Cortex of kidney (tissue), 1 donor: ENCODE measurements at places on chromosomes 4 and X.

GRCh38 chr4:26185436-26185835 lies 135.4 kb upstream of the RBPJ start:
- no peak for DNase-seq

DNA sequence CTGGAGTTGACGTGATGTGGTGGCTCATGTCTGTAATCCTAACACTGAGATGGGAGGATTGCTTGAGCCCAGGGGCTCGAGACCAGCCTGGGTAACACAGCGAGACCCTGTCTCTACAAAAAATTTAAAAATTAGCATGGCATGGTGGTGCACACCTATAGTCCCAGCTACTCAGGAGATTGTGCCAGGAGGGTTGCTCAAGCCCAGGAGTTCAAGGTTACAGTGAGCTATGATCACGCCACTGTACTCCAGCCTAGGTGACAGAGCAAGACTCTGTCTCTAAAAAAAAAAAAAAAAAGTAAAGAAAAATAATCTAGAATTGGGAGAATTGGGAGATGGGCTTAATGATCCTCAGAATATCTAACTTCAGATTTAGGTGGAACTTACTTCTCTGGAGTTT lies 51.1 kb downstream of the MSN start:
- DNase-seq: no peak

DNA sequence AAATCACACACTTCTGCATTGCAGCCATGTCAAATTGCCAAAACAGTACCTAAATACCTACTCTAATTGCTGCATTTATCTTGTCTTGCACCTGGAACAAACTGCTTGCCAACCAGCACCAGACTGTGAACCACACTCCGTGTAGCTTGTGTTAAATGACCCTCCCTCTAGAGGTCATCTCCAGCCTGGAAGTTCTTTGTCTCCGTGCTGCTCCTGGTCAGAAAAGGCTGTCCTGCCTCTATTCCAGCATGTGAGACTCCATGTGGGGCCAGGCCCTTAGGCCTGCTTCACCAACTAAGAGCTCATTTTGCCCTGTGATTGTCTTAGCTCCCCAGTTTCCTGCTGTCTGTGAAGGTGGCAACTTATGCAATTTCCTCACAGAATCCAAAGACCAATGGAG lies 28.3 kb downstream of the CNGA2 start:
- no peak for DNase-seq

- DNase-seq: no peak
These were observed 231.2 kb upstream of the CPEB2 start for GRCh38 chr4:14771094-14771493.

DNA sequence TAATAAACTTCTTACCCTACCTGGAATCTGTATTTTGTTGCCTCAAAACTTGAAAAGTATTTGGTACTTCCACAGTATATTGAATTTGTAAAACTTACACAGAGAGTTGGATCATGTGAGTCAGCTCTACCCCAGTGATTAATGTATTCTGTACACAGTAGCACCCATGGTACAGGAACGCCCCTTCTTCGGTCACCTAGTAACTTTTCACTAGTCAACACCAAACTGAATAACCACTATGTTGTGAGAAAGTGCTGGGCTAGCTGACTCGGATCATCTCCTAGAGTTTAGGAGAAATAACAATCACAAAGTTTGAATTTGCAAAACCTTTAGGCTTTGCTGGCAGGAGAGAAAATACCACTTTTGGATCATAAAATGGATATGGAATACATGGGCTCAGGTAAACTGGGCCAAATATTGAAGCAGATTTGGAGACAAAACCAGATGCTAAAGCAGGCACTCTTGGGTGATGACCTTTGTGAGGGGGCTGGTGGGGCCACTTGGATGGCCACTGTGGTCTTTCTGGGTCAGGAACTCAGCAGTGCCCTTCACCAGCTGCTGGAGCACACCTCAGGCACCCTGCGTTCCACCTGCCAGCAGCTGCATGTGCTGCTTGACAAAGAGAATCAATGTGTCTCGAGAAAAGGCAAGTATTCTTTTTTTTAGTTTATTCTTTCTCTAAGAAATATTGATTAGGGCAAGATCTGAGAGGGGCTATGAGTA lies at the start of gene DTHD1:
Gene DTHD1 (plus strand): TSS at position 233 of the 723 bp plus-strand sequence. CDS start 143 bp downstream, at position 376.
- no peak for DNase-seq

DNA sequence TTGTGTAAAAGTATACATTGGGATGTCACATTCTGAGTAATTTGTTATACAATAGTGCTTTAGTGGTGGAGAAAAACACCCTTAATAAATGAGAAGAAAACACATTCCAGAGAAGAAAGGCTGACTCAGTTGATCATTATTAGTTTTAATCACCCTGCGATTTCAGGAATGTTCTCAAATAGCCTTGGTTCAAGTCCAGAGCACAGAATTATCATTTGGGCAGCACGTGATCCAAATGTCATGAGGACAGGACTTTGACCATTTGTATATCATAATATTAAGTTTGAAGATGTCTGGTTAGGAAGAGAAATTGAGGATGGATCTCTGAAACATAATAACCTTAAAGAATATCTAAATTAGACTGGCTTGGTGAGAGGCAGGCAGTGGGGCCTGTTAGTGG lies 1434.3 kb upstream of the TENM3 start:
- no peak for DNase-seq

DNA sequence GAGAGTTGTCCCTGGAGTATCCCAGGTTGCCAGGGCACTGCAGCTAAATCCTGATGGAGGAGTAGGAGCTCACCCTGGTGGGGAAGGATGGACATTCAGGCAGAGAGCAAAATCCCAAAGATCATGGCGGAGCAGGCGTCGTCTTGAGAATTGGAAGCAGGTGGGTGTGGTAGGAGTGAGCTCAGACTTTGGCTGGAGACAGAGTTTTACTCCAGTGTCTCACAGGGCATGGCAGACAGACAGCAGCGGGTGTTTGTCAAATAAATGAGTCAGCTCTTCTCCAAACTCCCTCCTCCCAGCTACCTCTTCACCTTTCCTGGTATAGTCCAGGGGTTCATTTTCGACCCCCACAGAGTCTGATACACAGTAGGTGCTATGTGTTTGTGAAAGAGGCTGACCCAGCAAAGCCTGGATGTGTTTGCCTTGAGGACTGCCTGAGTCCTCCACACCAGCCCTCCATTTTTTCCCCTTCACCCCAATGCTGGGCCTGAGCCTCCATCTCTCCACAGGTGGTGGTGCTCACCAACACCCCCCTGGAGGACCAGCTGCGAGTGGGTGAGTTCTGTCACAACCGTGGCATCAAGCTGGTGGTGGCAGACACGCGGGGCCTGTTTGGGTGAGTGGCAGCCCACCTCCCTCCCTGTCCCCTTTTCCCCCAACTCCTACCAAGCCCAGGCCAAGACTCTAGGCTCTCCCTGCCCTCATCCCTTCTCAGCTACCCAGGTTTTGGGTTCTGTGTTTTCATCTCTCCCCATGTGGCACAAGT lies 6.9 kb downstream of the UBA1 start:
- DNase-seq: no peak

DNA sequence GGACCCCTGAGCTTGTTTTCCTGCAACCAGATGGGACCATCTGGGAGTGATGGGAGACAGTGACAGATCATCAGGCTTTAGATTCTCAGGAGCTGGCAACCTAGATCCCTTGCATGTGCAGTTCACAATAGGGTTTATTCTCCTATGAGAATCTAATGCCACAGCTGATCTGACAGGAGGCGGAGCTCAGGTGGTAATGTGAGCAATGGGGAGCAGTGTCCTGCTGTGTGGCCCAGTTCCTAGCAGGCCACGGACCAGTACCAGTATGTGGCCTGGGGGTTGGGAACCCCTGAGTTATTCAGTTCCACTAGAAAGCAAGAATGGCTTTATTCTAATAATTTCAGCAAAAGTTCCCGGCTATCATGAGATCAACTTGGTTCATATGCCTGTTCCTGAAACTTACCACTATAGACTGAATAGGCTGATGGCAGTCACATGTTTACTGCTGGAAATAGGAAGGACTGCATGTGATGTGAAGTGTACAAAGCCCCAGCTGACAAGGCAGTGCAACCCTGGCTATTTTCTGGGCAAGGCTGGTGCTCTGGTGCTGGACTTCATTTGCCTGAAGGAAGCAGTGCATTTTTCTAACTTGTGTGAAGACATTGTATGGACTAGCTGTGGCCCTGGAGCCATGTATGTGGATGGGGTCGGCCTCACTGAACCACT lies 107.2 kb downstream of the SPRY1 start:
- no peak for DNase-seq

- no peak for DNase-seq
These were observed 91.2 kb downstream of the CPE start for GRCh38 chr4:165470009-165470408.

GRCh38 chrX:153779891-153780677 lies 757 bp upstream of the SRPK3 start:
- DNase-seq: no peak

- no peak for DNase-seq
These were observed 32.5 kb downstream of the SLC10A6 start for GRCh38 chr4:86816501-86817273.

DNA sequence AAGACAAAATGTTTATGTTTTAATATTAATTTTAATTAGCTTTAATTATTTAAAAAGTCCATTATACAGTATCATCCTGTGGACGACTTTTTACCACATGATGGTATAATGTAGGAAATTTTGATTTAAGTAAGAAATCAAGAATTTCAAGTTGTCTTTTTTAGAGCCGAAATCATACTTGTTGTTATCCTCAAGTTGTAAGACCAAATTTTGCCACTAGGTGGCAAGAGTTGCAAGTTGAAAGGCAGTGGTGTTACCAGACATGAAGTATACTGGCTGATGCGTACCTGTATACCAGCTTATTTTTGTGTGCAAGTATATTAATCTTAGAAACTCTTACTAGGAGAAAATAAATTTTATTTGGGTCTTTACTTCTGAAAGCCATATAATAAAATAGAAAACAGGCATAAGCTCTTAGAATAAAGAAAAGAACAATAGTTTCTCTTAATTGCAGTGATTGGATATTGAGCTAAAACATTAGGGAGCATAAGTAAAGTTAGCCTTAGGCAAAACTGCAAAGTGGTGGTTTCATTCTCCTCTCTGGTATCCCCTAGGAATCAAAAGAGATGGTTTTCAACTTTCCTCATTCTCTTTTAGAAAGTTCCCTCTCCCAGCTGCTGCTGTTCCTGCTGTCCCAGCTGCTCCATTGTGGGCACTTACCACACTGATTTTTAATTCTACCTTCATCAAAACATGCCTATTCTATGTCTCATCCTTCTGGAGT lies 118.0 kb upstream of the WDFY3 start:
- no peak for DNase-seq

DNA sequence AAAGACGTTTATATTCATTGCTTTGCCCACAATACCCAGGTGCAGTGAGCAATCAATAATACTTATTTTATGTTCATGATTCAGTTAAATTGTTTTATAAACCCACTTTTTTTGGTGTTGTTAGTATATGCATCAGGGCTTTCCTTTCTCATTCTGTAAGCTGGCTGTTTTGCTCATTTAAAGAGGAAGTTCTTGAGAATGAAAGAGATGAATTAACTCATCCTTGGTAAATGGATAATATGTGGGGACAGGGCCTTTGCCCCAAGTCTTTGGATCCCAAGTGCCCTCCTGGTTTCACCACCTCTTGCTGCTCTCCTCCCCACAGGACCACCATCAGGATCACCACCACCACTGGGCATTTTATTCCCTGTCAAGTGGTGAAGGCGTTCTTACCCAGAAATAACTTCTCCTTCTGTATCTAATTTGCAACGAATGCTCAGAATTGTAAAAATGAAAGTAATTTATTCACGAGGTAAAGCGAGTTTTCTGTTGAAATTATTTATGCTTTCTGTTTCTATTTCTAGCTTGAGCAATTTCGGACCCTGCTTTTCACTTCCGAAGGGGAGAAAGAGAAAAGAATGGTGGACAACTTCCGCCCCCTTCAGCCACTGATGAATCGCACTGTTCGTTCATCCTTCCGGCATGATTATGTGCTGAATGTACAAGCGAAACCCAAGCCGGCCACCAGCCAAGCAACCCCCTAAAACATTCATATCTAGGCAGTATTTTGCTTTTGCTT lies 8.2 kb upstream of the ZRSR2 start:
- no peak for DNase-seq

- no peak for DNase-seq
These were observed 44.0 kb upstream of the IGFBP7 start for GRCh38 chr4:57154191-57154590.

DNA sequence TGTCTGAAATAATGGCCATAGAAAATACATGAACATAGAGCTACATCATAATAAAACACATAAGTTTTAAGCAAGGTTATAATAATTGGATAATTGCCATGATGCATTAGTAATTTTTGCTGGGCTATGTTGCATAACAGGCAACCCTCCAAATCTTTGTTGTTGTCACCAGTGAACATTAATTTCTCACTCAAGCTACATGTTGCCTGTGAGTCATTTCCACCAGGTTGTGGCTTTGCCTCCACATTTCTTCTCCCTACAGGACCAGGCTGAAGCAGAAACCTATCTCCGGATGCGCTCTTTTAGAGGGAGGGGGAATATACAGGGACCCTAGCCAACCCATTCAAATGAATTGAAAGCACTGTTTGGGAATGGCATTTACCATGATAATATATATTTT lies 347.7 kb downstream of the GABRG1 start:
- no peak for DNase-seq

DNA sequence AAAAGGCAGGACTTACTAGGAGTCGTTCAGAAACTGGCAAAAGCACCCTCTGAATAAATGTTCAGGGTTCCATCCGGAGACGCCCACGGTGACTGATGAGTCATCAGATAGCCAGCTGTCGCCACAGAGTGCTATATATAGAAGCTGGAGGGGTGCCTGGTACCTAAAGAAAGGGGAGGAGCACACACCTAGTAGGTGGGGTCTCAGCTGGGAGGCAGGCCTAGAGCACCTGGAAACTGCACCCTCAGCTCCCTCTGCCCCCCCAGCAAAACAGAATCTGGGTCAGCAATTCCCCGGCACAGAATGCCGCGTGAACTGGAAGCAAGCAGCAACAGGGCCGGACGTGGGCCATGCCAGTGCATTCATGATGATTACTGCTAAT lies 242.0 kb downstream of the BCOR start:
- no peak for DNase-seq

- no peak for DNase-seq
These were observed 92.4 kb downstream of the SLITRK2 start for GRCh38 chrX:145910017-145910416.

GRCh38 chrX:46567388-46567787 lies 6.2 kb upstream of the CHST7 start:
- no peak for DNase-seq

DNA sequence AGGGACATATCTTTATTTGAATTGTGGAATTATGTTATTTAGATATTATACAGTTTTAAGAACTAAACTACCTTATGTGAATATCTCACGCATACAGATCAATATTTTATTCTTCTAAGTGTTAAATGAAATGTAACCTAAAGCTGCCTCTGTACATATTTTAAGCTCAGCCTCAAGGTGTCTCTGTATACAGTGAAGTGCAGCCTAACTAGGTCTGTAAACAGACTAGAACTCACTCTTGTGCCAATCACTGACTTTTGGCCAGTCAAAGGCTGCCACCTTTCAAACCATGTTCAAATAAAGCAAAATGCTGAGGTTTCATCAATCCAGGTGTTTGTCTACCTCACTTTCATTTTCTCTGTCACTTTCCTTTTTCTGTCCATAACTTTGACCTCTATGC lies 1074.5 kb upstream of the PRKX start:
- DNase-seq: no peak

- DNase-seq: no peak
These were observed 325.2 kb upstream of the AADAT start for GRCh38 chr4:170414961-170415360.
